ENCODE measurements at places on chromosomes 7 and 10.

DNA sequence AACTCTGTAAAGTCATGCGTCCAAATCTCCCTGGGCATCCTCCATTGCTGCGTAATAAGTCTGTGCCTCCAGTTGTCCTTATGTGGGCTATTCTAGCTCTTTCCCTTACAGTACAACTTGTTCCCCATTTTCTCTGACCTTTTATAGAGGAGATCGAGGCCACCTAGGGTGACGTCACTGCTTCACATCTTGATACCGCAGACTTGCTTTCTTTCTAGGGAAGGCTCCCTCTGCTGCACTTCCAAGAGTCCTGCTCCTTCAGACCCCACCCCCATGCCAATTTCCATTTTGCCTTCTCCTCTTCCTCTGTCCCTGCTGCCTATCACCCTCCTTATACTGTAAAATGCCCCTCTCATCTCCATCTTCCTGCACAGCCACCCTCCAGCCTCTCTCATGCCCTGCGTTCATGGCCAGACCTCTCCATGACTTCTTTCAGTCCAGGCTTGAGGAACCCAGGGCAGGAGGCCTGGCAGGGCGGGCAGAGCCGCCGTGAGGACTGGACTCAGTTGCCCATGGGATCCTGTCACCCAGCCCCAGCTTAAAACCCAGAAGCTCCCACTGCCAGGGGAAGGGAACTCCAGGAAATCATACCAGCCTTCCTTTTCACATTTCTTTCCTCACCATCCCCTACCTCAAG lies 57.5 kb downstream of the CAMK1D start:
- DNase-seq, result no peak

- no peak for DNase-seq
Measured at GRCh38 chr7:112290065-112290464, 83.6 kb downstream of the ZNF277 start.

GRCh38 chr7:144842377-144842851 lies 6.6 kb upstream of the TPK1 start:
- DNase-seq, result no peak

DNA sequence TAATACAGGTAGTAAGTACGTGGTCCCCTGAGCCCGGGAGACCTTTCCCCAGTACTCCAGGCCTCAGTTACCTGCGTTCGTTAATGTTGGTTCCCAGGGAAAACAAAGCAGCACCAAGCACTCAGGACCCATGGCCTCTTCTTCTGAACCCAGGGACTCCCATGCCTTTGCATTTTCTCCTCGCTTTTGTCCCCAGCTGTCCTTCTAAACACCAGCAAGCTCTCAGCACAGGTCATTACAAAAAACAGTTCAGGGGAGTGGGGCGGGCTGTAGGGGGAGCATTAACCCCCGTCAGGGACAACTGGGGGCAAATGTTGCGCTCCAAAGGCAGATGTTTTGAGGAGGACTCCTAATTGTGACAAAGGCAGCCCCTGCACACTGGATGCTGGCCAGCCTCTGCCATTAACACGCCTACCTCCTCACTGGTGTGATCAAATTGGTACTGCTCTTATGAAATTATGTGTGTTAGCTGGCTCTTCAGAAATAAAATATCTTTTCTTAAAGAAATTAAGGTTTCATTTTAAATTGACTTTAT lies 80.5 kb upstream of the LRGUK start:
- no peak for DNase-seq

GRCh38 chr10:78589687-78590086 lies 479.1 kb upstream of the ZMIZ1 start:
- no peak for DNase-seq

GRCh38 chr7:149369497-149369896 lies 91.4 kb downstream of the ZNF777 start:
- no peak for DNase-seq

- no peak for DNase-seq
Measured at GRCh38 chr10:49647985-49648795, 31.3 kb upstream of the C10orf53 start.

- DNase-seq, result no peak
Measured at GRCh38 chr10:92173996-92174395, 116.9 kb downstream of the CPEB3 start.

DNA sequence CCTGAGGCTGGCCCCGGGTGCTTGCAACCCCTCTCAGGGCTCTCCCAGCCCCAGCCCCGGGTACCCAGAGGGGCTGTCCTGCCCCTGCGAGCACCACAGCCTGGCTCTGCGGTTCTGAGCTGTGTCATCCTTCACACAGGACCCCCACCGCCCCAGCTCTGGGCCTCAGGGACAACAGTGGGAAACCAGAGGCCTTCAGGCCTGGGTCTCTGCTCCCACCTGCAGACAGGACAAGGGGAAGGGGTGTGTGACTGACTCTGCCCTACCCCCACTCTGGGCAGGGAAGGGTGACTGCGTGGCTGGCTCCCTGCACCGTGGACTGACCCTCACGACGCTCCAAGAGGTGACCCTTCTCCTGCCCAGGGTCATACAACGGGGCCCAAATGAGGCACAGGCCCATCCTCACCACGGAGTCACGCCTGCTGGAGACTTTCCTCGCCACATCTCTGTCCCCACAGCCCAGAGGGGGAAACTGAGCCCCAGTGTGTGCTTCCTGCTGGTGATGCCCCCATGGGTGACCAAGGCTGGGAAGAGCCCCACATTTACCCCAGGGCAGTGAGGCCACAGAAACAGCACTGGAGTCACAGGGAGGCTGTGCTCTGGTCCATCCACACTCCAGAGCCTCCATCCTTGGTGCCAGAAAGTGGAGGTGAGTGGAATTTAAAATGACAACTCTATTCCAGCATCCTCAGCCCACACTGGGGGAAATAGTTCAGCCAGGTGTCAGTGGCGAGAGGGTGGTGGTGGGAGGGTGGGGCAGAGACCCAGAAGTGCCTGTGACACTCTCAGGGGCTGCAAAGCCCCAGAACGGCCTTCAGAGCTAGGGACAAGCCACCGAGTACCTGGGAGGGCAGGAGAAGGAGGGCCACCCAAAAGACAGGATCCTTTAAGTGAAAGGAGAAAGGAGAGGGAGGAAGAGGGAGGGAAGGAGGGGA lies 13.6 kb downstream of the CAMK2B start:
- DNase-seq, result no peak

GRCh38 chr7:155791214-155791737 lies 21.0 kb downstream of the SHH start:
- no peak for DNase-seq

DNA sequence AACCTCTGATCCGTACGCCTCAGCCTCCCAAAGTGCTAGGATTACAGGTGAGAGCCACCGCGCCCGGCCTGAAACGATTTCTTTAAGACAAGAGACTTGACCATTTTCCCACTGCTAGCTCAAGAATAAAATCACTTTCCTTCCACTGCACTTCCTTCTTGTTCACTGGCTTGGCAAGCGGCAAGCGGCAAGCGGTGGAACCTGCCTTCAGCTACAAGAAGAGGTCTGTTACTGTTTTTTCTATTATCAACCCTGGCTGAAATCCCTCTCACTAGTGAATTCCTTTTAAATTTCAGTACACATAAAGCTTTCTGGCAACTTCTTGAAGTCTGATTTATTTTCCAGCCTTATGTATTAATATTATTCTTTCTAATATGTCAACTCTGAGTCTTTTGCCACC lies 12.8 kb upstream of the GNAT3 start:
- no peak for DNase-seq

DNA sequence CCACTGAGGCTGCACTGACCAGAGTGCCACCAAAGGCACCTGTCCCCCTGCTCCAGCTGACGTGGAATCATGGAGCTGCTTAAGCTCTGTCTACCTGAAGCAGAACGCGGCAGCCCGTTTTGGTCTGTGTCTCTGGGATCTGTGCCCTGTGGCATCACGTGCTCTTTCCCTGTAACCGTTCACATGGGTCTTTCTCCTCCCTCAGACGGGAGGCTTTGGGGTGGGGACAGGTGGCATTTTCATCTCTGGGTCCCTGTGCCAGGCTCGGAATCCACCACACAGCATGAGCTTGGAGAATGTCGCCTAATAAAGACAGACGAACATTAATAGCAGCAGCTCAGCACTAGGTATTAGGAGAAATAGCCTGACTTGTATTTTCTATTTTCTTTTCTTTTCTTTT lies 1.6 kb upstream of the ADAP1 start:
- no peak for DNase-seq

DNA sequence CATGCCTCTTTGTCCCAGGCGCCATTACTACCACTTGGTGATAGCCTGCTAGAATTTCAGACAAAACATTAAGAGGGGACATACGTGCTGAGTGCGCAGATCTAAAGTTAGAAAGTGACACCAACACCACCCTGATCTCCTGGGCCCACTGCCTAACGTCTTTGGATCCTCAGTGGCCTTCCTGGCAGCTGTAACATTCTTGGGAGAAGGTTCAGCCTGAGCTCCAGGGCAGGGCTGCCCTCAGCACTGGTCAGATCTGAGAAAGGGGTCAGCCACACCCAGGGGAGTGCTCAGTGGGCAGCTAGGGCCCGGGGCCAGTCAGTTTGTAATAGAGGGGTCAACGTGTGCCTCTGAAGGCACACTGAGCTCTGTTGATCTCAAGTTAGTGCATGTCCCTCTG lies 48.4 kb downstream of the ZCCHC24 start:
- DNase-seq, result no peak

GRCh38 chr7:123645516-123645915 lies 10.2 kb upstream of the LMOD2 start:
- no peak for DNase-seq

DNA sequence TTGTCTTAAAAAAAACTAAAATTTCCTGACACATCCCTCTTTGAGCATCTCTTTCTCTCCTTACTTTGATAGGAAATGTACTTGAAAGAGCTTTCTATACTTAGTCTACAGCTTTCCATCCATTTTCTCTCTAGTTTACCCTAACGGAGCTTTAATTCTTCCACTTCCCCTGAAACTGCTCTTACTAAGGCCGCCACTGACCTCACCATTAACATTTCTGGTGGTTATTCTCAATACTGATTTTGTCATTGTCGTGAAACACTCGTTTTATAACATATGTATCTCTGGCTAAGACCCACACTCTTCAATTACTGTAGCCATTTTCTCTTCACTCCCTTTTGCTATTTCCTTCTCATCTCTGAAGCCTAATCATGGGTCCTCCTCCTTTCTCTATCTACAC lies 262.0 kb upstream of the FERD3L start:
- DNase-seq, result no peak
